CD4-positive, alpha-beta T cell treated with Interleukin-21 for 1 hour (primary cell): ENCODE measurements at places on chromosomes 16 and 17.
A peak's percentile ranks its signal among the peaks of the same experiment; 100 is the strongest.

DNA sequence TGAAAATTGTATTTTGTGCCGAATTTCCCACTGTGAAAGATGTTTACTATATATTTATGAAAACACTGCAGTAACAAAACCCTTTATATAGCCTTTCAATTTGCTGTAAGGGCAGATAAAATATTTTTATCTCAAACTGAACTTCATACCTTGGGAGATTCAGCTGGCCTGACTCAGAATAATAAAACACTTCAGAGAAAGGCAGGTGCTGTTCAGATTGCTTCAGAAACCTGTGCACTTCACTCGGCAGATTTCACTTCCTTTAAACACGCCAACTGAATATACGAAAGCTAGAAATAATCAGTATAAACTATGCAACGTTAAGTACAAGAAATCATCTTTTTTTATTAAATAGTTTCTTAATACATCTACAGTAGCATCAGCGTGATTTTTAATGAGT lies 839.1 kb upstream of the RBFOX1 start:
- DNase-seq: no peak

GRCh38 chr17:57311281-57312216 lies 55.2 kb downstream of the MSI2 start:
- DNase-seq: no peak

- peak; percentile 4 for DNase-seq
These were observed 9.4 kb upstream of the CPSF4L start for GRCh38 chr17:73271072-73271471.

GRCh38 chr16:65988024-65988595 lies 378.4 kb upstream of the CDH5 start:
- DNase-seq: no peak

DNA sequence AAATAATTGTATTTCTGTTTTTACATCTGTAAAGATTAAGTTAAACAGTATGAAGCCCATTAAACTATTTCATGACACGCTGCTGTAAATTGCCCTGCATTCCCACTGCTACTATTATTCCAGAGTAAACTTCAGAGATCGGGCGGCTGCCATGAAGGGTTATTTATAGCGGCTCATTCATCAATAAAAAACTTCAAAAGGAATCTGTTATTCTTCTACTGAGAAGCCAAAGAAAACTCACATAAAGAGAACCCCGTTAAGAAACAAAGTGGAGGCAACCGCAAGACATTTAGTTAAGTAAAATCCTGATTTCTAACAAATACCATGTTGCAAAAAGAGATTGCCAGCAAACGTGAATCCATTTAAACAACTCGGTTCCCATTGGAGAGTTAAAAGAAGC lies 16.4 kb downstream of the FOXL1 start:
- DNase-seq: no peak

DNA sequence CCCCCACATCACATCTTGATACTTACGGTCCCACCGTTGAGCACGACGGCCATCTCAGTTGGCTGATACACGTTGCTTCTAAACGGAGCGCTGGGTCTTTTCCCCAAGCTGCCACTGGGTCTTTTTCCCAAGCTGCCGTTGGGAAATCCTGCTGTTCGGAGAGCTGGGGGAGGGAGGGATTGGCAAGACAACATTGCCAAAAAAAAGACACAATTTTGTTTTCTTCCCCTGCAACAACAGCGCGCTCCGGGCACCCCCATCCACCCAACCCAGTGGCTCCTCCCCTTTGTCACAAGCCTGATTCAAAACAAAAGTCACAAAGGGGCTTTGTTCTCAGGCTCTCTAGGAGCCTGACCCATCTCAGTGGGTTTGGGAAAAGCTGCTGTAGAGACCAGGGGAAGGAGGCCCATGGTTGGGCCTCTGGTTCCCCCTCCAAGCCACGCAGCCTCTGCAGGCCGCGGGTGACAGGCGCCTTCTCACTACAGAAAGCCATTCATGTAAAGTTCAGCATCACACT lies 22.8 kb downstream of the GPRC5B start:
- DNase-seq: no peak

GRCh38 chr17:49029801-49030200 lies 32.6 kb downstream of the IGF2BP1 start:
- no peak for DNase-seq

- no peak for DNase-seq
These were observed 13.0 kb upstream of the TMEM92 start for GRCh38 chr17:50261051-50261915.

GRCh38 chr16:57102888-57103851 lies 10.8 kb downstream of the CPNE2 start:
- DNase-seq: no peak

- DNase-seq: no peak
These were observed 1.3 kb downstream of the CDH13 start for GRCh38 chr16:82628088-82628423.

DNA sequence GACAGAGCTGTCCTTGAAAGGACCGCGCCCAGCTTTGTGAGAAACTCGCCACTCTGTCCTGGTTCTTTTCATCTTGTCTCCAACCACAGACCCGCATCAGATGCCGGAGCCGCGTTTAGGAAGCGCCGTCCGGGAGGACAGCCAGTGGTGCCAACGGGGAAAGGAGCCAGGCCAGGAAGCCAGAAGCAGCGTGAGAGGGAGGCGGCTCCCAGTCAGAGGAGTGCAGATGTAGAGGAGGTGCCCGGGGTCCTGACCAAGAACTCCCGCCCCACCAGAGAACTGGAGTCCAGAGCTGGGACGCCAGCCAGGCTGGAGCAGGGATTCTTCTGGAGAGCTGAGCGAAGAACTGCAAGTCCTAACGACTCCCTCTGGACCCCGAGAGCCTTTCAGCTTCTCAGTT lies 49.3 kb upstream of the TNRC6C start:
- no peak for DNase-seq

- DNase-seq: no peak
These were observed 76.6 kb downstream of the CLEC16A start for GRCh38 chr16:11020792-11021551.

- DNase-seq: no peak
These were observed 29.0 kb upstream of the KPNB1 start for GRCh38 chr17:47620503-47621245.

GRCh38 chr16:27547134-27547533 lies 2.6 kb downstream of the GTF3C1 start:
- DNase-seq: no peak

DNA sequence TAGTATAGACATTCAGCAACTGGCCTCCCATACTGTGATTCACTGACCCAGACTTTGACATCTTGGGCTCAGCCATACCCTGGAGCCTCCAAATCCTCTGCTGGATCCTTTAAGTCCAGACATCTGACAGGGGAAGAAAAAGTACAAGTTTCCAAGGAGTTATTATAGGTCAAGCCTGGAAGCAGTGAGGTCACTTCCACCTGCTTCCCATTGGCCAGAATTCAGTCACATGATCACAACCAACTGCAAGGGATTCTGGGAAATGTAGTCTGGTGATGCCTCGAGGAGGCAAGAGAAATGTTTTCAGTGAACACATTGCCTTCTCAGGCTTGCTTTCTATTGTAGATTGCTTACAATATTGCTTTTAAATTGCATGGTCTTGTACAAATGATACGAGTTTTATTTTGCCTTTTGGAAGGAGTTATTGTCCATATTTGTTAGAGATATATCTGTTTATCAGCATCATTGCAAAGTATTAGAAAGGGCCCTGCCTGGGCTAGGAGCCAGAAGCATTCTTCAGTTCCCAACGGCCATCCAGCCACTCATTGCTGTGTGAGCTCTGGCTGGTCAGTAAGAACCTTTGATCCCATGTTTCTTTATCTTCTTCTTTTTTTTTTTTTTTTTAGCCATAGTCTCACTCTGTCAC lies 696.9 kb downstream of the WWOX start:
- peak; percentile 66 for DNase-seq

- no peak for DNase-seq
These were observed 10.8 kb upstream of the TPPP3 start for GRCh38 chr16:67403976-67404555.

- no peak for DNase-seq
These were observed 2.4 kb upstream of the CAPN15 start for GRCh38 chr16:525123-525519.

GRCh38 chr16:85750146-85750826 lies 610 bp downstream of the C16orf74 start:
- no peak for DNase-seq

- no peak for DNase-seq
These were observed 21.2 kb downstream of the METTL9 start for GRCh38 chr16:21620592-21620991.

DNA sequence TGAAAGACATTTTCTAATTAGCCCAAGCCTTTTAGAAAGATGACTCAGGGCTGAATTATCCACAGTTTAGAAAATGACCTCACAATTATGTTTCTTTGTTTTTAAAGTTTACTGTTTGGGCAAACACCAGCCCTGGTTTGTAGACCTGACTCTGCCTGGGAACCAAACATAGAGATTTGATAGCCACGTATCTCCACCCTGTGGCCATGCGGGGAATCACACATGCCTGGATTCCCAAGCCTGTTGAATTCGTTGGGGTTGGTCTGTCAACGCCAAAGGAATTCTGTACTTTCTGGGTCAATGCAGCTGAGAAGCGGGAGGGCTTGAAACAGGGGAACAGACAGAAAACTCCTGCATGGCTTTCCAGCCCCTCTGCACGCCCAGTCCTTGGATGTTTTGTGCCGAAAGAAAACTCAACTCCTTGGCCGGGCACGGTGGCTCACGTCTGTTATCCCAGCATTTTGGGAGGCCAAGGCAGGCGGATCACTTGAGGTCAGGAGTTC lies 26.9 kb downstream of the CD300A start:
- peak; percentile 77 for DNase-seq

DNA sequence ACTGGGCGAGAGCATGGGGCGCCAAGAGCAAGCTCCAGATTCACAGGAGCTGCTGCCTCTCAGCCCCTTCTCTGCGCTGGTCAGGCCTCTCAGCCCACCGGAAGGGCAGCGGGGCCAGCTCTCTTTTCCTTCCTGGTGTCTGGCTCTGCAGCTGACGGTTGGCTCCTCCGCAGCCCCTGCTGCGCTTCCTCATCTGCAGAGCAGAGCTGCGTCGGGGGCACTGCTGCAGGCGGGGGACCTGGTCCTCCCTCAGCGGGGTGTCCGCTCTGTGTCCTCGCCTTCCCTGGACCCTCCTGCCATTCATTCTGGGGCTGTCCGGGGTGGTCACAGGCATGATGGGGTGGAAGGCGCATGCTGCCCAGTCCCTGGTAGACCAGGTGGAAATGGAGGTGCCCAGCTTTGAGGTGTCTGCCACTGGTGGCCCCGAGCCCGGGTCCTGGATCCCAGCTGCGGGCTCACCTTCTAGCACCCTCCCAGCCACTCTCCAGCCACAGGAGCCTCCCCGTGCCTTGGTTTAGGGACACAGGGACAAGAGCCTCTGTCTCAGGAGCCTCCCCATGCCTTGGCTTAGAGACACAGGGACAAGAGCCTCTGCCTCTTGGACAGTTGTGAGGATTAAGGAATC lies 84.8 kb downstream of the IRF8 start:
- DNase-seq: no peak

DNA sequence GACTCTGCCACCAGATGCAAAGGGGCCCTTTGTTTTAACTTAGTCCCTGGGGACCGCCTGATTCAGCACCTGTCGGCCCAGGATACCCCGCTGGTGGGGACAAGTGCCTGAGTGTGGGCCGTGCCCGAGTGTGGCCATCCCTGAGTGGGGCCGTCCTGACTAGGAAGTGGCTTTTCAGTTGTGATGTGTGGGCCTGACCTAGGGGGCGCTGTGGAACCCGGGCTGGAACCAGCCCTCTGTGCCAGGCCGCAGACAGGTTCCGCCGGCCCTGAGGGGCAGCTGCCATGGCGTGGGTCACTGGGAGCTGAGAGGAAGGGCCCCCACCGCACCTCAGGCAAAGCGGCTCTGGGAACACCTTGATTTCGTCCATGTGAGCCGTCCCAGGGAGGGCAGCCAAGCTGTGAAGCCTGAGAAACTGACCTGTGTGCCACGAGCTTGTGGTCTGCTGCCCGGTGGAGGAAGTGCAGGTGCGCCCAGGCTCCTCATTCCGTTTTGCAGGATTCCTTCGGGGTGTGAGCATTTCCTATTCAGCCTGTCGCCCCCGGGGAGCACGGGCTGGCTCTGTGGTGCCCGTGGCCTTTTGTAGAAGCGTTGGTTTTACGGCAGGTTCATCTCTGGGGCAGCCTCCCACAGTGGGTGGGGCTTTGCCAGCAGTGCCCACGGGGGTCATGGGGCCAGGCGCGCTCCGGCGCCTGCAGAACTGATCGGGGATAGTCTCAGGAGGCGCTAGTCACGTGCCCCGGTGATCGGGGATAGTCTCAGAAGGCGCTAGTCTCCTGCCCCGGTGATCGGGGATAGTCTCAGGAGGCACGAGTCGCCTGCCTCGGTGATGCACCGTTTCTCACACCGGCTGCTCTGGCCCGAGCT lies 5.3 kb downstream of the RPL13 start:
- peak; percentile 46 for DNase-seq

- DNase-seq: no peak
These were observed 234.8 kb upstream of the RPL38 start for GRCh38 chr17:73968680-73969079.

DNA sequence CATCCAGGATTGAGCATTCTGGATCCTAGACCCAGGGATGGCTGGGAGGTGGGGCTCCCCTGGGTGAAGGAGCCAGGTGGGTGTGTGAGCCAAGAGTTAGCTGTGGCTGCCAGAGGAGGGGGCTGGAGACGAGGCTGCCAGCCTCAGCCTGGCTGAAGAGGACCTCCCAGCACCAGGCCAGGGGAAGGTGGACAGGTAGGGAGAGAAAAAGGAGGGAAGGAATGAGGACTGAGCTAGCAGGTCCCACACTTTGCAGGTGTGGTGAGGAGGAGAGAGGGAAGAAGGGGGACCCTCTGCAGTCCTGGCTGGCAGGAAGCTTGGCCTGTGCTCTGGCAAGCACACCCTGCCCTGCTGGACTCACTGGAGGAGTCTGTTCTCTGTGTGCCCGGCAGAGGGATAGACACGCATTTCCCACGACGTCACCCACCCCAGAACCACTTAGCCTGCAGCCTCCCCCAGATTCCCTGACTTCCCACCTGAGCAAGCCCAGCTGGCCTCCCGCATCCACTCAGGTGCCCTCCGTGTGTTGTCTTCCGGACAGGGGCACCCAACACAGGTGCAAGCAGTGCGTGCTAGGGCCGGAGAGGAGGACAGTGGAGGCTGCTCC lies 42.0 kb downstream of the SOCS3 start:
- no peak for DNase-seq

DNA sequence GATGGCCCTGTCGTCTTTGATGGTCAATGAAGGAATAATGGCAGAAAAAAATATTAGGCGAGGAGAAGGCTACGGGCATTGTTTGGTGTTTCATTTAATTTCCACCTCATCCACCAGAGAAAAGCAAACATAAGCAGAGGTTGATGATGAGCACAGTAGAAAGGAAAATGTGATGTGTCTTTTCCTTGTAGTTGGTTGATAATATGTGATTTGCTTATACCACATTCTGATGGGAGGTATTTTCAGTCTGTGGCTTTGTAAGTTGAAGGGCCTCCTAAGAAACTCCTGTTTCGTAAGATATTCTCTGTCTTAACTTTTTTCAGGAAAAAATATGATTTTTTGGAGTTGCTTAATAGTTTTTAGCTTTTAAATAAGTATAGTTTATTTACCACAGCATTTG lies 215.7 kb downstream of the PRKCA start:
- DNase-seq: no peak
